GM04504 (cell line): ENCODE measurements at places on chromosomes 5 and 9.

GRCh38 chr5:175520873-175521272 lies 42.5 kb downstream of the SFXN1 start:
- DNase-seq, result no peak

- DNase-seq, result no peak
These were observed 1124.7 kb upstream of the WWC1 start for GRCh38 chr5:167166696-167167095.

- no peak for DNase-seq
These were observed 40.3 kb upstream of the TNFAIP8 start for GRCh38 chr5:119315516-119315949.

DNA sequence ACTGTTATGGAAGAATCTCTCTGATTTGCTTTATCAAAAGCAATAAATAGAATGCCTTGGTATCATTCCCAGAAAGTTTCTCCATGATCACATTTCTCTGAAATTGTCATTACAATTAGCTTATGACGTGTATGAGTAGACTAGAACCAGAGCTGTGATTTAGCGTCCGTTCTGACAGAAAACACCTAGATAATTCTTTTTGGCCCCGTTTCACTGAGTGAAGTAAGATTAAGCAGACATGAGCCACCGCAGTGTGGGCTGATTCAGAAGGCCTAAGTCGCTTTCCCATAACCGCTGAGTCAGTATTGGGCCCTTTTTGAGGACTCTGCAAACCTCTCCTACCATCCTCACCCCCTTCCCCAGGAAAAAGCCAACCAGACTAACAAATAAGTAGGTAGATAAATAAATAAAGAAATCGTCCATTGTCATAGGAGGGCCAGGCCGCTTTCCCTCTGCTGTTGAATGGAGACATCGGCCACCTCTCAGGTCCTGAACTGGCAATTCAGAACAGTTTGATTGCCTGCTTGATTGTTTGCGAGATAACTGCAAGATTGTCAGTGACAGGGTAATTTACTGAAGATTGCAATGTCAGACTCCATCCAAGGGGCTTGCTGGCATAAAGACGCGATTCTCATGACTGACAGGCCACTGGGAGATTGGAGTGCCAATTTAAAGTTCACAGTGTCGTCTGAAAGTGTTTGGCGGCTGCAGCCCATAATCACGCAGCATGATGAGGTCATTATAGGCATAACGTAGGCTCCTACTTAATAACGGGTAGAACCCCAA lies 105.0 kb upstream of the WWC1 start:
- no peak for DNase-seq

DNA sequence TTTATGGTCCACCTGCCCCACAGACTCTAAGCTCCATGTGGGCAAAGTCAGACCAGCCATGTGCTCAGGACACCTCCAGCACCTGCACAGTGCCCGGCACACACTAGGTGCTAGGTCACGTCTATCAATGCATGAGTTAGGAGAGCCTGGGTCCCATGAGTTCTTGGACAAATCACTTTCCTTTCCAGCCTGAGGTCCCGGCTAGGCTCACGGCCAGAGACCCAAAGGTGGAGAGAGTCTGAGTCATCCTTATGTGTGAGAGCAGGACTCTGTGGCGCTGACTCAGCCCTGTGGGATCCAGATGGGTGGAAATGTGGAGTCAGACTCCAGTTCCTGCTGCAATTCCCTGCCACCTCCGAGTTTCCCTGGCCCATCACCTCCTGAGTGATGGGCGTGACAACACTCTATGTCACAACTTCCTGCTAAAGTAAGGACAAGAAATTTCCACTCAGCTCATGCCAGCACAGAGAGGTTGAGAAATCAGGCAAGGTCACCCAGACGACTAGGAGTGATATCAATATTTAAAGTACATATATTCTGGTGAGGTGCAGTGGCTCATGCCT lies 2.5 kb upstream of the ST6GALNAC4 start:
- DNase-seq, result peak; percentile 100

DNA sequence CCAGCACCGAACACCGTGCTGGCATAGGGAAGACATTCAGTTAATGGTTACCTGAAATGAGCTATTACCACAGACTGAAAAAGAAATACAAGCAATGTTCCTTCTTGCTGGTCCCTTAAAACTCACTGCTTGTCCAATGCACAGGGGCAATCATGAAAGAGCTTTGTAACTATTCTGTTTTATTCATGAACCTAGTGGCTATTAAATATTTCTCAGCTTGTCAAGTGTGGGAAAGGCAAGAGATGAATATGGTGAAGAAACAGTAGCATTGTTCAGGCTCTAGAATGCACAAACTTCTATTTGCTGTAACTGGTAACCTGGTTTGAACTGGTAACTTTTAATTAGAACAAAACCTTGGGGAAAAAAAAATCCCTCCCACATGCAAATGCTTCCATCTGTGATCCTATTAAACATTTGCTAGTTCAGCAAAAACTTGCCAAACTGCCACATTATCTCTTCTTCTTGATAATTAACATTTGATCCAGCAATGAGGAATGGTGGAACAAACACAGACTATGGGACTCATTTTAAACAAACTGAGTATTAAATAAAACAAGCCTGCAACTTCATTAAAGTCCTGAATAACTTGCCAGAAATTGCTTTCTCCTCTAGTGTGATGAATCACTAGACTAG lies 36.1 kb downstream of the YIPF5 start:
- DNase-seq, result no peak

- no peak for DNase-seq
These were observed 55.6 kb downstream of the CAMSAP1 start for GRCh38 chr9:135851748-135852147.

- no peak for DNase-seq
These were observed 444.6 kb downstream of the PTPRD start for GRCh38 chr9:10168241-10168640.

DNA sequence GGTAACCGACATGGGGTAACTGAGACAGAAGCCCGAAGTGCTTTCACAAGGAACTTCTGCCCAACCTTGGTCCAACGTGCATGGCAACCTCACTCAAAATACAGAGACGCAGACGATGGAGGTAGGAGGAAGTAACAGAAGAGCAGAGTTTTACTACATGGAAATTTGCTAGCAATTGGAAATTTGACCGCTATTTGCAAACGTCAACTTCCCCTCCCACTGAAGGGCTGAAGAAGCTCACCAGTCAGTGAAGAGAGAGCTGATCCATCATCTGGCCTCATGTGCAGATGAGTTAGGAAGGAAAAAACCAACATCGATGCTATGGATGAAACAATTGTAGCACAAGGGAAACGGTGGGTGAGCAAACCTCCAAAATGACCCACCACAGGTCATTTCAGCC lies 196.7 kb downstream of the RGS3 start:
- no peak for DNase-seq

GRCh38 chr5:97101189-97101910 lies 41.1 kb downstream of the LIX1 start:
- DNase-seq, result no peak

DNA sequence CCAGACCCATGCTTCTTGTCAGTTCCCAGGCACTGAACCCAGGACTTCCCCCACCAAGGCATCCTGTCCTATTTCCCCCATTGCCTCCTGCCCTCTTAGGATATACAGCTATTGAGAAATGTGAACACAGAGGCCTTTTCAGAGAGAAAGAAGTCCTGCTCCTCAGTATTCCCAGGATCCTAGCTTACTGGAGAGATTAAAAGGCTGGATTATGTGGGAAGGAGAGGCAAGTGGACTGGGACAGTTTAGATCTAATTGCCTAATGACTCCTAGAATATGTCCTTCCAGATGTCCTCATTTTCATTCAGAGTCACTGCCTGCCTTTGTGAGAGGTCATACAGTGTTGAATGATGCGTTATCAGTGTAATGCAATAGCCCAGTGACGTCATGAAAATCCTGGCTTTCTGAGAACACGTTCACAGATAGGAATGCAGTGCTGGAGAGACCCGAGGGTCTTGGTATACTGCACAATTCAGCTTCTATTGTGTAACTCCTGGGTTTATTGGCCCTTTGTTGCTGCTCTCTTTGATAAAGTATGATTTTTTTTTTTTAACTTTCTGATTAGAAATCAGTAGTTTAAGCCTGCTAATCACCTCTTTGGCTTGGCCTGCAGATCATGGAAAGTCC lies 26.2 kb downstream of the WWC1 start:
- DNase-seq, result peak; percentile 39

DNA sequence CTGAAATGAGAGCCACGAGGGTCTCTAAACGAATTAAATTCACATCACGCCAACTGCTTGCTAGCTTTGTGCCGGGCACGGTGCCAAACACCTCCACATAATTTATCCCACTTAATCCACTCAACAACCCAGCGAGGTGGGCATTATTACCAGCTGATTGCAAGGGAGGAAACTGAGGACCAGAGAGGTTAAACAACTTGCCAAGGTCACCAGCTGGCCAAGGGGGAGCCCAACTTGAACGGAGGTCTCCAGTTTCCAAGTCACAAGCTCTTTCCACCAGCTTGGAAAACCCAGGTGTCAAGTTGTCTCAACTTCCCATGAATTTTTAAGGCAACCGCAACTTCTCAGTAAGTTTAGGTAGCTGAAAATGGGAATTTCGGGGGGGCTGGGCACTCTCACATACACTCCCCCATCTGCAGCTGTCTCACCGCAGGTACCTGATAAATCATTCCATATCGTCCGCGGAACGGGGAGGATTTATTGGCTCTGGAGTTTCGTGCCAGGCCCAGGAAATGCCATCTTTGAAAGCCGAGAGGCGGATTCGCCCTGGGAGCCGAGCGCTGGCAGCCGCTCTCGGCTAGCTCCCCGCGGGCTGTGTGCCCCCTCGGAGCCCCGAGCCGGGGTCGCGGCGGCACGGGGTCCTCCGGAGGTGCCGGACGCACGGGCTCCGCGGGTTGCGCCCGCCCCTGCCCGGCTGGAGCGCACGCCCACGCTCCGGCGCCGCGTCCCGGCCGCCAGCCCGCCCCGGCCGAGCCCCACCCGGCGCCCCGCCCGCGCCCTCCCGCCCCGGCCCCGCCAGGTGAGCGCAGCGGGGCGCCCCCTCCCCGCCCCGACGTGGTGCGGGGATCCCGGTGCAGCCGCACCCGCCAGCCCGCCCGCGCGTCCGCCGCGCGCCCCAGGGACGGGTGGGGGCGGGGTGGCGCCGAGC lies 617 bp downstream of the PTPN3 start:
- DNase-seq, result no peak
